NCI-H82 (cell line): ENCODE measurements at places on chromosomes 16 and 17.

- DNase-seq: no peak
These were observed 3.8 kb upstream of the SNX20 start for GRCh38 chr16:50684823-50685461.

DNA sequence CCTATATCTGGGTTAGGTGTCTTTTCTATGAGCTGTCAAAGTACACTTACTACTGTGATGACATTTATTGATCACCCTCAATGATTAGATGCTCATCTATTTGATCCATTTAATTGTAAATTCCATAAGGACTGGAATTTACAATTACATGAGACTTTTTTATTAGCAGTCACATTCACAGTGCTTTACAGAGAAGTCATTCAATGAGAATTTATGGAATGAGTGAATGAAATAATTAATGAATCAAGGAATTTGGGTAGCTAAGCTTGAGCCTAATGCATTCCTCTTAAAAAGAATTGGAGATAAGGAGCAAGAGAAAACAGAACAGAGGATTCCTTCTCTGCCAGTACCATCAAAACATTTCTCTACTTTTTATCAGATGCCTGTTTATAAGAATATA lies 1437.5 kb upstream of the CDH8 start:
- no peak for DNase-seq

GRCh38 chr16:50879873-50880695 lies 138.2 kb downstream of the CYLD start:
- DNase-seq: peak; percentile 90

GRCh38 chr17:30555942-30556341 lies 78.7 kb downstream of the GOSR1 start:
- no peak for DNase-seq

DNA sequence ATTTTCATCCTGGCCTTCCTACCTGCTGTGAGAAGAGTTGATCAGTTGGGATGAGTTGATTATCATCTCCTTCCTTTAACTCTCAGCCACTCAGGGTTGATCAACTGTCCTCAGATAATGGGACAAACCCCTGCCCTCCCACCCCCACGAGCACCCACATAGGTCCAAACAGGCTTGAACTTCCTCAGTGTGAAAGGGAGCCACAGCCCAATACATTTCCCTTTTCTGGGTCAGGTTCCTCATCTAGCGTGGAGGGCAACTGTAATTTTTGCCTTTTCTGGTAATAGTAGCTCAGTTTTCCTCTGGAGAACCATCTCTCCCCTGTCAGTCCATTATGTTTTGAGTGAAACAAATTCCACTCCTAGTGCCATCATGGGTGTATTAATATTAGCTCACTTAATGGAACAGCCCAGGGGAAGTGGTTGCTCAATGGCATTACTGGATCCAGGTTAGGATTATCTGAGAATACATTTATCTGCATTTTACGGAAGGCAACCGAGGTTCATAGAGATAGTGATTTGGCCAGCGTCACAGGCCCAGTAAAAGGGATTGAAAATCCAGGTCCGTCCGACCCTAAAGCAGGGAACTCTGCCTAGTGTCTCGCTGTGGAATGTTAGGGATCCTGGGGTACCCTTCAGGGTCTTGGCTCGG lies 476 bp upstream of the LPCAT2 start:
- DNase-seq: no peak

DNA sequence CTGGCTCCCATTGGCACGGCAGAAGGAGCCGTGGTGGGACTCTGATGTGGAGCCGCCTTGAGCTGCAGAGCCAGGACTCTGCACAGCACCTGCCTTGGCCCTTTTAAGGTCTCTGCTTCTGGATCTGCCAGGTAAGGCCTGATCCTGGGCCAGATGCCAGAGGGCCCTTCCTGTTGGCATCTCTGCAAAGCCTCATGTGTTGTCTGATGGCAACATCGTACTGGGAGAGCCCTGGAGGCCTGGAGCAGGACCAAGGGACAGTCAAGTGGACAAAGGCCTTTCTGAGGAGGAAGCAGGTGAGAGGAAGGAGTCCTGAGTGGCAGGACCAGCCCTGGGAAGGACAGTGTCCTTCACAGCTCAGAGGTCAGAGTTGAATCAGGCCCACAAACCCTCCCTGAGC lies 26.1 kb downstream of the SOCS1 start:
- DNase-seq: no peak

GRCh38 chr16:50372611-50373344 lies 4.0 kb upstream of the BRD7 start:
- no peak for DNase-seq

DNA sequence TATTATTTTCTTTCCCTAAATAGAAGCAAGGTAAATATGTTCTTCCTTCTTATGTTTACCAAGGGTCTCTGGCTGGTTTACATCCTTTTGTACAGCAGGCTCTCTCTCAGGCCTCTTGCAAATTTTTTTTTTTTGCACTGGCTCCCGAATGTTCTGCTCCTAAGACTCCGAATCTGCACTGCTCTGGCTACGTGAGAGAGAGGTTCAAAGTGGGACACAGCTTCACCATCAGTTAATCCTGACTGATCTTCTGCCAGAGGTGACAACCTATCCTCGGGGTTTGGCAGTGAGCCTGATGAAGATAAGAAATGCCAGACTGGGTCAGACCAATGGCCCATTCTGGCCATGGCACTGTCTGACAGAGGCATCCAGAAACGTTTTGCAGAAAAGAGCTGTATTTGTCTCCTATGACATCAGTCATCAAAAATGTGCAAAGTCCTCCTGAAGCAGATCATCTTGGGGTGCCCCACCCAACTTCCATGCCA lies 136.9 kb downstream of the GRIN2A start:
- DNase-seq: no peak

DNA sequence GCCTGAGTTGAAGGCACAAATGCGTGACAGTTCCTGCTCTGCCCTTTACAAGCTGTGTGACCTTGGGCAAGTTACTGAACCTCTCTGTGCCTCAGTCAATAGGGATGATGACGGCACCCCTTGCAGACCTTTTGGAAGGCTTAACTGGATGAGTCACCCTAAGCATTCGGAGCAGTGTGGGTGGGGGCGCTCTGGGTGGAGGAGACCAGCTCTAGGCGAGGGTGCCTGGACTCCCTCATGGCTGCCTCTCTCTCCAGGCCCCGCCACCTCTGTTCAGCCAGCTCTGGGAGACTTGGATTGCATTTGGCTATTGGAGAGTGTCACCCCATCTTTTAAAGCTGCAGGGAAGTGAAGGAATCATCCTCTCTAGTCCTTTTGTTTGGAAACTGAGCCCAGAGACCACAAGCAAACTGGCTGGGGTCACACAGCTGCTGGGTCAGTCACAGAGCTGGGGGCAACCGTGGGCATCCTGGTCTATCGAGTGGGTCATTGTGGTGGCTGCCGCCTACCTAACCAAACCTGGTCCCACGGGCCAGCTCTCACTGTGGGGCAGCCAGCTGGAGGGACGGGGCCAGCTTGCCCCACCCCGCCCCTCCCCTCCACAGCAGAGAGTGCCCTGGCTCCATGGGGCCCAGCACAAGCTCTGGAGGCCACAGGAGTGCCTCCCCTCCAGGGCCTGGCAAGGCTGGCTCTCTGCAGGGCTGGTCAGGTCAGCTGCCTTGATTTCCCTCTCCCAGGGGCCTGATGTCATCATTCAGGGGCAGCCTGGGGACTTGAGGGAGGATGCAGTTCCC lies 20.2 kb upstream of the GSE1 start:
- DNase-seq: peak; percentile 61

DNA sequence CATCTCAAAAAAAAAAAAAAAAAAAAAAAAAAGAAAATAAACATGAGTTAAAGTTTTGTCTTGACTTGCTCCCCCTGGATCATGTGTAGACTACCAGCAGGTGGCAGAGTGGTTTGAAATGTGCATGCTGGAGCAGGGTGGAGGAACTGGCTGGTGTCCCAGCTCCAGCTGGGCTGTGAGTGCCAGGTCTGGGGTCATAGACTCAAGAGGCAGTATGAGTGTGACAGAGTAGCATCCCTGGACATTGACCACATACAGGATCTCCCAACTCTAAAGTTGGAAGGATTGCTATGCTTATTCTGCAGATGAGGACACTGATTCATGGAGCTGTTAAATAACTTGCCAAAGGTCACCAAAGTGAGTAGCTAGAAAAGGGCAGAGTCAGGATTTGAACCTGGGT lies 198.0 kb upstream of the MPHOSPH6 start:
- peak; percentile 3 for DNase-seq

DNA sequence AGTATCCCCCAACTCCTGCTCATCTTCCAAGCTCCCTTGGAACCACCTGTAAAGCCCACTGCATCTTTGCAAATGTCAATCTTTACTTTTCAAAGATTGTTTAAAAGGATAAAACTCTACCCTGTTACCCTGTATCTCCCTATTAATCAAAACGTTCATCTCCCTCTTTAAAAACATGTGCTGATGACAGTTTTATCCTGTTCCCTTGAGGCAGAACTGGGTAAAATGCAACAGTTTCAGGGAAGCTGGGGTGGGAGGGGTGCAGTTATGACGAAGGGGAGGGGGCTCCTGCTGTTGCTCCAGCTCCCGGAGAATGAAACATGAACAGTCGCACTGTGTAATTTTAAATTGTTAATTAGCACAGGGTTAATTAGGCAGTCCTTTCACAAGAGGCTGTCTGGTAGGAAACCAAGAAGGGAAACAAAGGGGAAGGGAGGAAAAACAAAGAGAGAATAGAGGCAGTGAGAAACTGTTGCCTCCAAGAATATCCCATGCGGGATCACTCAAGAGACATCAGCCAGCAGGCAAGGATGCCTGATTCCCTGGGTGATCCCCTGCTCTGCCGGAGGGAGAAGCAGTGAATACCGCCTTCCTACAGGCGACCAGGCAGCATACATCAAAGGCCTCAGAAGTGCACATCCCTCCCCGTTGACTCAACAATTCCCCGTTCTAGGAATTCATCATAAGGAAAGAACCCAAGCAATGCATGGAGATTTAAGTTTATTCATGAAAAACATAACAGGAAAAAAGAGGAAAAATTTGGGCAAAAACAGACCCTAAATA lies 84.2 kb downstream of the ZFHX3 start:
- DNase-seq: no peak

GRCh38 chr17:81573794-81574642 lies 21.9 kb upstream of the FAAP100 start:
- peak; percentile 63 for DNase-seq

- no peak for DNase-seq
These were observed 8.5 kb downstream of the TP53I13 start for GRCh38 chr17:29577001-29577370.

DNA sequence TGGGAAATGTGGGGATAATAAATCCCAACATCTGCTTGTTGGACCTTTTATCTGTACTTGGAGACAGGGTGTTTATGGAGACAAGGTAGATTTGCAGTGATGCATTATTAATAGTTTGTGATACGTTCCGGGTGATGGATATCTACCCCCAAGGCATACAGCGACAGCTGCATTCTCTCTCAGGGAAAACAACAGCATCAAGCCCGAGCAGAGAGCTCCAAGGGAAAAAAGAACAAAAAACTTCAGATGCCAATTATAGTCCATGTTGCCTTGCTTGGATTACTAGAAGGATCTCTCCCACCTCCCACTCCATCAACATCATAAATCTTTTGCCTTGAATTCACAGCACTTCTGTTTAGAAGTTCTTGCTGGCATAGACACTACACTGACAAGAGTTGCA lies 187.5 kb upstream of the CDH11 start:
- no peak for DNase-seq

- DNase-seq: no peak
These were observed 16.9 kb downstream of the MYO1D start for GRCh38 chr17:32859857-32860525.

- peak; percentile 48 for DNase-seq
These were observed 30.8 kb upstream of the DHX40 start for GRCh38 chr17:59534583-59534982.

GRCh38 chr16:49592546-49593423 lies 219.2 kb downstream of the C16orf78 start:
- peak; percentile 75 for DNase-seq

DNA sequence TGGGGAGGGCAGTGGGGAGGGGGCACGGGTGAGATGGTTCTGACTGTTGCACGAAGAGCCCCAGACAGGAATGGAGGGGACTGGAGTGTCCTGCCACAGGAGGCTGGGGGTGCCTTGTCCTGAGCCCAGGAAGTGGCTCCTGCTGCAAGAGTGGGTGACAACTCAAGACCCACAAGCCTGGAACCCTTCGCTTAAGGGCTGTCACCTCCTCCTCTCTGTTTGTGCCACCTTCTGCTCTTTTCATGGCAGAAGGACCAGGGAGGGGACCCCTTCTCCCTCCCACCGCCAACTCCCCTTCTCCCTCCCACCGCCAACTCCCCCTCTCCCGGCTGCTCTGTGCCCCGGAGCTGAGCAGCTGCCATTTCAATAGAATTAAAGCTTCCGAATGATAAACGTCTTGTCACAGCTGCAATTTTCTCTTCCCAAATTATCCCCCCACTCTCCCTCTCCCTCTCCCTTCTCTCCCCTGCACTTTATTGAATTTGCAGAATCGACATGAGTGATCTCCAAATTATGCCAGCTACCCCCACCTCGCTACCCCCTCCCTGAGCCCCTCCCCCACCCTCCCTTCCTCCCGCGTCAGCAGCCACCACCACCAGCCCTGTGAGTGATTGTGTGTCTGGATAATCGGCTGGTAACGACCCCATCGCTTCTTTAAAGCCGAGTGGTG lies 13.7 kb downstream of the GJD3 start:
- peak; percentile 88 for DNase-seq

- DNase-seq: no peak
These were observed 10.8 kb downstream of the TMEM114 start for GRCh38 chr16:8579559-8579958.

DNA sequence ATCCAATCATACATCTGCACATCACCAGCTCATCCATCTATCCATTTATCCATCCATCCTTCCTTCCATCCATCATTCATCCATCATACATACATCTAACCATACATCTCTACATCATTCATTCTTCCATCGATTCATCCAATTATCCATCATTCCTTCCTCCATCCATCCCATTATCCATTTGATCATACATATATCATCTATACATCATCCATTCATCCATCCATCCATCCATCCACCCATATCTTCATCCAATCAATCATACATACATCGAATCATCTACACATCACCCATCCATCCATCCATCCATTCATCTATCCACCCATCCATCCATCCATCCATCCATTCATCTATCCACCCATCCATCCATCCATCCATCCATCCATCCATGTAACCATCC lies 29.3 kb upstream of the STH start:
- no peak for DNase-seq

DNA sequence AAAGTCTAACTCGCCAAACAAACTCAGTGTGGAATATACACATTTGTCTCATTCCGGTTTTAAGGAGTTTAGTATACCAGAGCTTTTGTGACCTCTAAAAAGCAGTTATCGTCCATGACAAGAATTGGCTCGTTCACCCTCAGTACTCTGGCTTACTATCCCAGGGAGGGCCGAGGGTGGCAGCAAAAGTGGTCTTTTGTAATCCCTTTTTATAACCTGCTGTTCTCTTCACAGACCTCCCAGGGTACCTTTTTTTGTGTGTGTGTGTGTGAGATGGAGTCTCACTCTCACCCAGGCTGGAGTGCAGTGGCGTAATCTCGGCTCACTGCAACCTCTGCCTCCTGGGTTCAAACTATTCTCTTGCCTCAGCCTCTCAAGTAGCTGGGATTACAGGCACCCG lies 8.9 kb downstream of the NMT1 start:
- no peak for DNase-seq

GRCh38 chr16:55116165-55116920 lies 185.7 kb downstream of the IRX5 start:
- DNase-seq: no peak
